ENCODE measurements at places on chromosomes 2 and 18. TPM values are rescaled to one million over a fixed set of nuclear protein-coding genes. Genes with fewer than 3 reads are reported as not detected.

The ARHGAP28 gene
- total RNA-seq, result not detected

The SGO2 gene
- 37.3 TPM for total RNA-seq

DNA sequence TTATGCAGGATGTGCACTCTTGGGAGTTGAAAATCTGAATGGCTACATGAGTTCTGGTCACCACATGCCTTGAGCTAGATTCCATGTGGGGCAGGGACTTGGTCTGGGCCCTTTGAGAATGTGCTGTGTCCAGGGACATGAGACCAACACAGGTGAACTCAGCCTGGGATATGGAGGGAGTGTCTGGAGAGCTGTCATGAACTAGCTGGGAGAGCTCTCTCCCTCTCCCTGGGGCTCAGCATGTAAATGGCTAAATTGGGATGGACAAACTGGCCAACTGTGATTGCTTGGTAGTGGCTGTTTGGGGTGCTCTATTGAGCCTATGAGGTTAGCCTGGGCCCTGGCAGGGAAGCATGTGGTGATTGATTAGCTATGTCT, 105.1 kb upstream of the HS6ST1 start:
- no peak for DNase-seq

The USP37 gene
- total RNA-seq, result 33.2 TPM

GRCh38 chr2:221493391-221493790, 78.7 kb downstream of the EPHA4 start:
- DNase-seq, result no peak

DNA sequence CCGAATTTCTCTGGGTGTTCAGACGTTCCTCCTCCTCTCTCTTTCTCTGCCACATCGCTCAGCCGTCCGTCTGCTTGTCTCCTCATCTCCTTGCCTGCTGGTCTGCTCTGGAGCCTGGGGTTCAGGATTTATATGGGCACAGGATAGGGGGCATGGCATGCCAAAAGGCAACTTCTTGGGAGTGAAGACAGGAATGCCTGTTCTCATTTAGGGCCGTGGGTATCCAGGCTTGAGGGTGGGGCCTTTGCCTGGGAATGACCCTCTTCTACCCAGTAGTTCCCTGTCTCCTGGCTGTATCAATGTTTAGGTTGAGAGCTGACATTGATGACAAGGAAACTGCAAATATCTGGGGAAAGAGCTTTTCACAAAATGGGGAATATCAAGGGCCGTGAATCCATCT, 98.0 kb downstream of the HRH4 start:
- no peak for DNase-seq

- no peak for DNase-seq
Measured at GRCh38 chr2:105712981-105713596, 31.6 kb upstream of the NCK2 start.

DNA sequence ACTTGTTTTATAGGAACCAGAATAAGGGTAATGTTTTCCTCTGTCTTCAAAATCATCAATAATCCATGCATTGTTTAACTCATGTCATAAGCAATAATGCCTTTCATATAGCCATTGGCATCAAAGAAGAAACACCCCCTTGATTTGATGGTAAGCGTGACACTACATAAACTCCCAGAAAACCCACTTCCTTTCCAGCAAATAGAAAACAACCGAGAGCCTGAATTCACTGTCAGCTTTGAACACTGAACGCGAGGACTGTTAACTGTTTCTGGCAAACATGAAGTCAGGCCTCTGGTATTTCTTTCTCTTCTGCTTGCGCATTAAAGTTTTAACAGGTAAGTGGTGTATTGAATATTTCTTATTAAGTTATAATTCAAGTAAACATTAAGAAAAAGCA, at the start of gene ICOS:
Gene ICOS, plus strand, starts transcription at position 229 of the 400 bp plus-strand sequence. Its CDS starts 52 bp downstream, at position 281.
- DNase-seq, result no peak

The CFAP221 gene
- total RNA-seq, result 1.5 TPM

DNA sequence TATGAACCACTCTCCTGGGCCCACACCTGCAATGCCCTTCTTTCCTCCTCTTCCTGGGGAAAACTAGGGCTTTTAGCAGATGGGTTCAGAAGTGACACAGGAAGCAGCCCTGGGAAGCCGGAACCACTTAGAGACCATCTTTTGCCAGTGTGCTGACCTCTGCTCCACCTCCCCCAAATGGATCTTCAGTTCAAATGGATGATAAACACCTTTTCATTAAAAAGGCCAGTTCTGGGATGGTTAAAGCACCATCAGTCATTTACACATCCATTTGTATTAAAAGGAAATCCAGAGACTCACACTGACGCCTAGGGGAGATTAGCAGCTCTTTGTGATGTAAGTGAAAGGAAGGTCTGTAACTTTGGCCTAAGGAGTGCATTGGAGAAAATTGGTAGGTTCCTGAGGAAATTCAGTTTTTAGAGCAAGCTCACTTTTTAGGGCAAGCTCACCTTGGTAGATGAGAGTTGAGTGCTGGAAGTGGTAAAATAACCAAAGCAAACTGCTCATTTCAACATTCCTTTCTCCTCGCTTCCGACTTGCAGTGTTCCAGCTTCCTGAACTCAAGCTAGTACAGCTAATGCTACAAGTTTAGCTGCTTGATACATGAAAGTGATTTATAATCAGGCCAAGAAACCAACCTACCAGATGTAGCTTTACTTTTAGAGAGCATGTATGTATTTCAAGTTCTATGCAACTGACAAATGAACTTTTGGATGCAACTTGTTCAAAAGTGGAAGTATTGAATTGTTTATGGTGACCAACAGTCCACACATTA, 47.7 kb downstream of the ACTR2 start:
- DNase-seq, result no peak

The GPBAR1 gene
- 0.30 TPM for total RNA-seq

- DNase-seq, result peak; percentile 57
Measured at GRCh38 chr2:175030380-175031271, 25.4 kb upstream of the CHN1 start.

The TMEM182 gene
- 2.9 TPM for total RNA-seq

DNA sequence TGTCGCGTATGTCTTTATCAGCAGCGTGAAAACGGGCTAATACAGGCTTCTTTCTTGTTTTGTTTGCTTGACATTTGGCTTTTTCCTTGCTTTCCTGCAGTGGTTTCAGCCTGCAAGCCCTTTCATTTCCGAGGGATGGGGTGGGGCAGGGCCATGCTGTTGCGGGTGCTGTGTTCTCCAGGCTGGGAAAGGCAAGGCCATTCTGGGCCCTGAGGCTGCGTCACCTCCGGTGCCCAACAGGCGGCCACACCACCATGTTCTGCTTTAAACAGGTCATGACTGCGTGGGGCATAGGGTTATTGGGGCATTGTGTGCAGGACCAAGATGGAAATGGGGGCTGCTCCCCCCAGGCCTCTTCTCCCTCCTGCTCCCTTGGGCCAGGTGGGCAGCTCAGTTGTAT, 38.6 kb upstream of the PLB1 start:
- no peak for DNase-seq

DNA sequence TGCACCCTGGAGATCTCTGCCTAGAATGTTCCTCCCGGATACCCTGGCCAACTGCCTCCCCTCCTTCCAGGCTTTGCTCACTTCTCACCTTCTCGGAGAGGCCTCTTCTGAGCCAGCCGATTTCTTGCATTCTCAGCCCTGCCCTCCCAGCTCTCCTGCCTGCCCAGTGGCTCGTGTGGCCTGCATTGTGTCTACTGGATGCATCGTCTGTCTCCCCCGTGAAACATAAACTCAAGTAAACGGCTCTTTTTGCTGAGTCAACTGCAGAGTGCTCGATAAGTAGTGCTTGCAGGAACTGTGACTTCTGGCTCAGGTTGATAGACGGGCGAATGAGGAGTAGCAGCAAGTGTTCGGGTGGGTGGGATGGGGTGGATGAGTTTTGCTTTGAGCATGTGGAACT, 112.5 kb upstream of the ODC1 start:
- no peak for DNase-seq

DNA sequence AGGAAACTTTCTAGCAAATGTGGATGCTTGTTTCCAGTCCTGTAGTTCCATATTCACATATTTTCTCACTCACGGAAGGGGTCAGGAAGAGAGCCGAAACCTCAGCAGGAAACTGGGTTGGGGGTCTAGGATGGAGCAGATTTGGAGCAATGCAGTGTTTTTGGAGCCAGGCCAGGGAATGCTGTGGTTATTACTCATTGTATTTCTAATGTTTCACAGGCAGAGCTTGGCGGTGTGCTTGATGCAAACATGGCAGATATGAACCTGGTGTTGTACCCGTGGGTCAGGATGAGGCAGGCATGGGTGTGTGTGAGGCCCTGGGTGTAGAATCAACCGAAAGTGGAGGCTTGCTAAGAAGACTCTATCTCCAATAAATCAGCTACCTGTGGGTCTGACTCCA, 34.6 kb upstream of the ACKR3 start:
- no peak for DNase-seq

- DNase-seq, result no peak
Measured at GRCh38 chr2:37037771-37038170, 46.4 kb downstream of the HEATR5B start.

- no peak for DNase-seq
Measured at GRCh38 chr18:9762526-9762925, 54.4 kb downstream of the RAB31 start.

The EFR3B gene
- total RNA-seq, result 0.76 TPM

GRCh38 chr18:33540392-33540791, 37.6 kb upstream of the ASXL3 start:
- DNase-seq, result no peak

- DNase-seq, result peak; percentile 91
Measured at GRCh38 chr18:3449512-3450011, 410 bp upstream of the TGIF1 start.

The ATAD2B gene
- total RNA-seq, result 28.5 TPM

DNA sequence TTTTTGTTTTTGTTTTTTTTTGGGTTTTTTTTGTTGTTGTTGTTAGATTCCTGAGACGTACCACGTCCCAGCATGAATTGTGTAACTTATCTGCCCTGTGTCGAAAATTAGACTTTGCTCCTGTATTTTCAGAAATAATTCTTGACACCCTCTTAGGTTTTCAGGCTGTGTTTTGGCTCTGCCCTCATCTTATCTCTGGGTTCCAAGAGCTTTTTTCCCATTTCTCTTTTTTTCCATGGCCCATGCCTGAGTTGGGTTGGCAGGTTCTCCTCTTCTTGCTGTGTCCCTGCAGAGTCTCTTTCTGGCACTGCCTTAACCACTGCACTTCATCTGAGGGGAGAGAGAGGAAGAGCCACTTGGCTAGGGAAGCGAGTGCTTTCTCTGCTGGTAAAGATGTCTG, 42.4 kb downstream of the CTIF start:
- DNase-seq, result no peak

The MAL gene
- not detected for total RNA-seq

- peak; percentile 6 for DNase-seq
Measured at GRCh38 chr18:25875551-25876240, 214.7 kb downstream of the SS18 start.

The DSEL gene
- total RNA-seq, result 24.9 TPM
